ENCODE measurements at places on chromosomes 5 and 9.

GRCh38 chr9:12862611-12863410, 88.0 kb downstream of the LURAP1L start:
- no peak for DNase-seq

GRCh38 chr5:144191998-144192397, 21.3 kb downstream of the KCTD16 start:
- DNase-seq = peak; percentile 56

DNA sequence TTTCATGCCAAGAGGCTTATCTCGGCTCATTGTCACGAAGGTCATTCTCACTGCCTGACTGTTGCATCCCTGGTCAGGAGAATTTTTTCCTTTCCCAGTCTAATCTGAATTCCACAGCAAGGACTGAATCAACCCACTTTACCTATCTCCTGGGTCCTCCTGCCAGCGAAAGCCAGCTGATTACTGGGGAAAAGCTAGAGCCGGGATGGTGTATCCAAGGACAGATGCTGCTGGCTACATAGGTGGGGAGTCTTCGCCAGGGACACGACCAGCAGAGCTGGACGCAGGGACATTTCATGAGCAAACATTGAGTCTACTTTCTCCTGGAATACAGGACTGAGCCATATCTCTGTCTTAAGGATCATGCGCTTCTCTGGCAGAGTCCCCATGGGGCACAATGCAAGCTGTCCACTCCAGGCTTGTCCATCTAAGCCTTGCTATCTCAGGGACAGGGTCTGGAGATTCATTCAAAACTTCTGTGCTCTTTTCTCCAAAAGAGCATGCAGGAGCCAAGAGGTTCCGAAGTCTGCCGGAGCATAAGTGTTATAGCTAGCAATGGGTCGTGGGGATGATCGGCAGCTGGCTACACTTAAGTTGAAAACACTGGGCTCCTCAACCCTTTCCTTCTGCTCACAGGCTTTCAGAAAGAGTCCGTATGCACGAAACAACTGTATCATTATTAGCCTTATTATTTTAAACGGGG, 6.5 kb upstream of the HAND1 start:
- DNase-seq = no peak

- DNase-seq = no peak
Measured at GRCh38 chr9:131116281-131117120, 8.9 kb upstream of the NUP214 start.

- DNase-seq = no peak
Measured at GRCh38 chr5:7541898-7542297, 146.0 kb downstream of the ADCY2 start.

GRCh38 chr5:76532973-76533372, 90.2 kb downstream of the F2RL2 start:
- no peak for DNase-seq

- DNase-seq = no peak
Measured at GRCh38 chr5:101009758-101010519, 106.9 kb upstream of the ST8SIA4 start.

GRCh38 chr5:131671994-131672655, 37.1 kb upstream of the RAPGEF6 start:
- DNase-seq = no peak

DNA sequence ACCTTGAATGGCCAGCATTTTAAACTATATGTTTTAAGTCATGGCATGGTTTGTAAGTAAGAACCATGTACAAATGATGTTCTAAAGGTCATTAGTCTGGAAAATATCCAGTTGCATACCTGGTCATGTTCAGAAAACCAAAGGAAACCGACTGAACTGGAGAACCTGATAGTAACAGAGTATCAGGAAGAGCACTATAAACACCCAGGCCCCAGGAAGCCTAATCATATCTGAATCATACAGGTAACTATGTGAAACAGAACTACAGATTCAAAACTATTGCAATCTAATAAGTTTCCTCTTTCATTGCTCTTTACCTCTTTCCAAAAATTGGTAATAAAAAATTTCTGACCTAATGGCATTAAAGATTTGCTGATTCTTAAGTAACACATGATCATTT, 500.3 kb downstream of the ARHGEF28 start:
- no peak for DNase-seq

- no peak for DNase-seq
Measured at GRCh38 chr5:177099422-177100093, 12.8 kb downstream of the FGFR4 start.

- no peak for DNase-seq
Measured at GRCh38 chr5:133494923-133495246, 117.5 kb downstream of the FSTL4 start.

- no peak for DNase-seq
Measured at GRCh38 chr5:81855591-81855990, 104.7 kb upstream of the SSBP2 start.

- no peak for DNase-seq
Measured at GRCh38 chr5:157817387-157817702, 41.6 kb downstream of the CLINT1 start.

DNA sequence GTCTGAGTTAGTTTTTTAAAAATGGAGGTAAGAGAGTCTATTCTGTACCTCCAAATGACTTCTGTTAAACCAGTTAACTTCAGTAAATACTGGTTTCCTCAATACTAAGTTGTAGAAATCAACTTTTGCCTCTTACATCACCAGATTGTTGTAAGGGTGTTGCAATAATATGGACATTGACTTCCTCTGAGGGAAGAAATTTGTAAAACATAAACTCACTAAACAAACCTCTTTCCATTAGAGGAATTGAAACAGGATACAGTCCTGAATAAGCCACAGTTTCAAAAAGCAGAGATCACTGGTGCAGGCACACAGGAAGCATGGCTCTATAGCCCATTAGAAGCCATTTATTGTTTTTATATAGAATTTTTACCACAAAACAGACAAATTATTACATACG, 32.7 kb upstream of the SLCO6A1 start:
- DNase-seq = no peak

- no peak for DNase-seq
Measured at GRCh38 chr5:132787076-132787475, 10.0 kb upstream of the SEPTIN8 start.

DNA sequence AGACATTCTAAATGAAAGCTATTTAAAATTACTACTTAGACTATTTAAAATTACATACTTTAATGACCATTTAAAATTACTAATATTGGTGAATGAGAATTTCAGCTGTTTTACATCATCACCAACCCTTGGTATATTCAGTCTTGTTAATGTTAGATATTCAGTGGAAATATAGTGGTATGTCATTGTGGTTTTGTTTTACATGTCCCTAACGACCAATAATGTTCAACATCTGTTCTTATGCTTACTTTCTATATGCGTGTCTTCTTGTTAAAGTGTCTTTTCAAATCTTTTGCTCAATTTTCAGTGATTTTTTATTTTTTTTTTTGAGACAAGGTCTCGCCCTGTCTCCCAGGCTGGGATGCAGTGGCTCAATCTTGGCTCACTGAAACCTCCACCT, 279.3 kb upstream of the TARS1 start:
- DNase-seq = no peak

- DNase-seq = no peak
Measured at GRCh38 chr9:4674783-4675182, 4.6 kb upstream of the CDC37L1 start.

GRCh38 chr5:19753579-19753978, 234.4 kb downstream of the CDH18 start:
- DNase-seq = no peak

GRCh38 chr5:3345195-3345594, 250.4 kb upstream of the IRX1 start:
- DNase-seq = no peak

- no peak for DNase-seq
Measured at GRCh38 chr5:76863001-76863400, 13.2 kb downstream of the S100Z start.

DNA sequence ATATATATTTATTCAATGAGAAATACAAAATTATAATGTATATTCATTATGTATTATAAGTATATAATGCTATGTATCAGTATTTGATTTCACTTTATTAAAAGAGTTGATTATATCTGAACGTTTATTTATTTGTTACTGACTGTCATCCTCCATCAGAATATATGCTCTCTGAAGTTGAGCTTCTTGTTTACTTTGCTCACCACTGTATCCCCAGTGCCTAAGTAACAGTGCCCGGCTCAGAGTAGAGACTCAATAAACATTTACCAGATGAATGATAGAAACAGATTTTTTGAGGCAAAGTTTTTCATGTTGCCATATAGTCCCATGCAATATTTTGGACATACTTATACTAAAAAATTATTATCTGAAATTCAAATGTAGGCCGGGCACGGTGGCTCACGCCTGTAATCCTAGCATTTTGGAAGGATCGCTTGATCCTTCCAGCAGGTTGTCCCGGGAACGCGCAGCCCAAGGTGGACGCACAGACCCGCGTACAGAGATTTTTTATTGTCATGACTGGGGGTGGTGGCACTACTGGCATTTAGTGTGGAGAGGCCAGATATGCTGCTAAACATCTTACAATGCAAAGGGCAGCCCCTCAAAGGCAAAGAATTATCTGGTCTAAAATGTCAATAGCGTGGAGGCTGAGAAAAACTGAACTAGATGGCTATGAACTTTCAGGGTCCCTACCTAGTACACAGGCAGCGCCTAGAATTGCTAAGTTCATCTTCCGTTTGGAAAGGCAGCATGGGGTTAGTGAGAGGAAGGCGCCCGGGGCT, 761 bp upstream of the DNAJC25 start:
- no peak for DNase-seq

DNA sequence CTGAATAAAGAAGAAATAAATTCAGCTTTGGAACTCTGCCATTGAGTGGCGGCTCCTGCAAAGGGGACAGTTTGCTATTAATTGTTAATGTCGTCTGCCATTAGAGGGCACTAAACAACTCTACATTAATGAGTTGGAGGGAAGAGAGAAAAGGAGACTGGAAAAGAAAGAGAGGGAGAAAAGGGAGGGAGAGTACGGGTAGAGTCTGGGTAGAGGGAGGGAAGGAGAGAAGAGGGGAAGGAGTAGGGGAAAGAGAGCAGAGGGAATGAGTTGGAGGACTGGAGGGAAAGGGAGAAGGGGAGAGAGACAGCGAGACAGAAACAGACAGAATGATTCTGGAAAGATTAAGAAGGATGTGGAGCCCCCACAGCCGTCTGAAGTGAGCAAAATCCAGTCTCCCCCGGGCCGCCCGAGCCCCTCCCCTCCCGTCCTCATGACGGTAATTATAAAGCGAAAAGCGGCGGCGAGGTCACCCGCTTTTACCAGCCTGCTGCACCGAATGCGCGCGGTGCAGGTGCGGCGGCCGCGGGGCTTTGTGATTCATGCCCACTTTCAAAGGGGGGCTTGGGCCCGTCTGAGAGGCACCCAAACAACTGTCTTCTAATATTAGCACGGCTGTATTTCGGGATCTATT, 1.9 kb upstream of the FST start:
- DNase-seq = no peak

DNA sequence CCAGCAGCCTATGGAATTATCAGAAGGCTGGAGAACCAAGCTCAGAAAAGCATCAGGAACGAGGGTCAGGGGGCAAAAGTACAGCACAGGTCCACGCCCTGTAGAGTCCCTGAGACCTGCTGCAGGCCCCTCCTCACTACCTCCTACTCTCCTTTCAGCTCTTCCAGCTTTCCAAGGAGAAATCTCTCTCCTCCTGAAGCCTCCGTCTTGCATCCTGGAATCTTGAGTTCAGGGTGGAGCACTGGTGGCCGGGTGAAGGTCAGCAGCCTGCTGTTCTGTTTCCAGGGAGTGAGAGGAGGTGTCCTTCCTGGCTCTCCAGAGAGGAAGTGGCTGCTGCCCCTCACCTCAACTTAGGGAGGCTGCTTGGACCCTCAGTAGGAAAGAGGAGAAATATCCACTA, 342.3 kb downstream of the ZSWIM6 start:
- no peak for DNase-seq

DNA sequence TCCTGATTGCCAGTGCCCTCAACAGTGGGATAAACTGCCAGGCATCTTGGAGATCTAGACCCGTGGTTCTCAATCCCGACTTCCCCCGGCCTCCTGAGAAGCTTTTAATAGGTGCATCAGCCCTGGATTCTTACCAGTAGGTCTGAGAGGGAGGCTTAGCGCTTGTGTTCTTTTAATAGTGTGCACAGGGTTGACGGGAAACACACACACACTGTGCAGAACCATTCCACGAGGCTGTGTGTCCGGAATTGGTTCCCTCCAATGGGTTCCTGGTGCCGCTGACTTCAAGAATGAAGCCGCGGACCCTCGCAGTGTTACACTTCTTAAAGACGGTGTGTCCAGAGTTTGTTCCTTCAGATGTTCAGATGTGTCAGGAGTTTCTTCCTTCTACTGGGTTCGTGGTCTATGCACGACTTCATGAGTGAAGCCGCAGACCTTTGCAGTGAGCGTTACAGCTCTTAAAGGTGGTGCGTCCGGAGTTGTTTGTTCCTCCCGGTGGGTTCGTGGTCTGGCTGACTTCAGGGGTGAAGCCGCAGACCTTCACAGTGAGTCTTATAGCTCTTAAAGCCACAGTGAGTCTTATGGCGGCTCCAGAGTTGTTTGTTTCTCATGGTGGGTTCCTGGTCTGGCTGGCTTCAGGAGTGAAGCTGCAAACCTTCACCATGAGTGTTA, 46.6 kb upstream of the PRSS3 start:
- no peak for DNase-seq

- DNase-seq = no peak
Measured at GRCh38 chr5:135373736-135374515, 25.1 kb downstream of the MACROH2A1 start.

- DNase-seq = no peak
Measured at GRCh38 chr5:92922231-92922967, 658.6 kb downstream of the NR2F1-AS1 start.

DNA sequence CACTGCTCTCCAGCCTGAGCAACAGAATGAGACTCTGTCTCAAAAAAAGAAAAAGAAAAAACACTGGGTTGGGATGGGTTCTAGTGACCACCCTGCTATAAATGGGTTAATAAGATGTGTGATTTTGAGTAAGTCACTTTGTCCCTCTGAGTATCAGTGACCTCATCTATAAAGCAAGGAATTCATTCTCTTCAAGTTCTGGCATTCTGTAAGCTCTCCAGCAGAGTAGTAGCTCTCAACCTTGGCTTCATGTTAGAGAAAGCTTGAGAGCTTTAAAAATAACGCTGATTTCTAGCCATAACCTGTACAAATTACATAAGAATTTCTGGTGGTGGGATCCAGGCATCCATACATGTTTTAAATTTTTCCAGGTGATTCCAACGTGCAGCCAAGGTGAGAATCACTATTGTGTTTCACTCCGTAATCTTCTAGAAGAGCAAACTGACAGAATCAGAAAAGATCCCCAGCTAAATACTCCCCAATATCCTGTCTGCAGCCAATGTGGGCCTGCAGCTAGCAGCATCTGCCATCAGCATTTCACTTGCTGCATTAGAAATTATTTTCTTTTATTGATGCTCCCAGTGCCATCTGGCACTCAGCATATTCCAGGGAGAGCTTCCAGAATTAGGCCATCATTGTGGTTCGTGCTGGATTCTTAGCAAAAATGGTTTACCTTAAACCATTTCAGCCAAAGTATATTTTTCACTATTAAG, 109.4 kb downstream of the FEM1C start:
- no peak for DNase-seq

DNA sequence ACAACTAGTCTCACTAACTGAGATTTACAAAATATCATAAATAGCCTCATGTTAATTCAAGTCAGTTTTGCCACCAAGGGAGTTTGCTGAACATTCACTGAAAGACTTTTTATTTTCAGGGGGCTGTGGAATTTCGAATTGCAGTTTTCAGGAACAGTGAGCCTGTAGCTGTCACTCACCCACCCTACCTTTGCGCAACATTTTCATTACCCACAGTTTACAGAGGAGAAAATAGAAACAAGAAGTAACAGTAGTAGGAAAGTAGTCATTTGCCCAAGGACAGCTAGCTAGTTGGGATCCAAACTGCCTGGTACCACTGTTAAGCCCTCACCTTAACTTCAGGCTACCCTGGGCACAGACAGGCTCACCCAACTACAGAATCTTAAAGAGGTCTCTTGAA, 154.1 kb downstream of the ADAMTS12 start:
- DNase-seq = no peak

Data from GDM1 (cell line).